ENCODE measurements at places on chromosomes 12 and 14. TPM values are rescaled to one million over a fixed set of nuclear protein-coding genes. Genes with fewer than 3 reads are reported as not detected.

Gene MAPK1IP1L
- 13.9 TPM for total RNA-seq

Gene BRF1
- 34.7 TPM for total RNA-seq

DNA sequence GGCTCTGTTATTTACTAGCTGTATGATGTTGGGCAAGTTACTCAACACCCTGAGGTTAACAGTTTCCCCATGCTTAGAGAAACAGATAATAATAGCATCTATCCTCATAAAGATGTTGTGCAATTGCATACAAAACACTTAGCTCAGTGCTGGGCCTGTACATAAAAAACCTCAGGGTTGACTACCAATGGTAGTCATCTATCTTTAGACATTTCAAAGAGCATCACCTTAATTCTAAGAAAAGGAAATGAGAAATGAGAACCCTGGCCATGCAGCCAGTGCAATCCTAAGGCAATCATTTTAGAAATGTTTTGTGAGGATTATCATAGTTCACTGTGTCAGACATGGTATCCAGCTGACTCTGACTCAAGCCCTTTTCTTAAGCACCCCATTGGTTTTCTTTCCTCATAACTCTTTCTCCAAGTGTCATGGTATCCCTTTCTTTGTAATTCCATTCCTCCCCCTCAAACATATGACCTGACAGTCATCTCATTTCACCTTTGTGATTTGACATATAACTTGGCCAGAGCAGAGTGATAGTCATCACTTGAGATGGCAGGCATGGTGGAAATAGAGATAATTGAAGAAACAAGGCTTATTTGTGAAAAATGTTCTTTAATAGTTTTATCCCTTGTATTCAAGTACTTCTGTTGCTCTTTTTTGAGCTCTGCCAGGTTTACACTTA is 29.5 kb upstream of the OSBPL8 start:
- DNase-seq = no peak

GRCh38 chr14:88568196-88568595 is 5.4 kb downstream of the ZC3H14 start:
- no peak for DNase-seq

DNA sequence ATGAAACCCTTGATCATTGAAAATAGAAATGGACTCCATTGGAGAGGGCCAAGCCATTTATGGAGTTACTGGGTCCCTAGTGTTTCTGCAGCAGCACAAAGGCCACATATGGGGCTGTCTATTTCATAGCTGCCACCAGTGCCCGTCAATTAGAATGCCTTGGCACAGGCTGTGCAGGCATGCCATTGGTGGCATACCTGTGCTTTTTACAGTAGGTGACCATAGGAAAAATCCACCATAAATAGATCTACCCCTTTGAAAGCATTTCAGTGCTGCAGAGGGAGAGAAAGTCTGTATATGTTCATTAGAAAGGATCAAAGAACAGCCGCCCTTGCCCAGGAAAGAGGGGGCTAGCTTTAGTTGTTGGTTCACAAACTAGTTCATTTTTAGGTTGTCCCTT is 13.1 kb downstream of the MYBPC1 start:
- DNase-seq = no peak
